ENCODE measurements at places on chromosomes 2 and 18.

DNA sequence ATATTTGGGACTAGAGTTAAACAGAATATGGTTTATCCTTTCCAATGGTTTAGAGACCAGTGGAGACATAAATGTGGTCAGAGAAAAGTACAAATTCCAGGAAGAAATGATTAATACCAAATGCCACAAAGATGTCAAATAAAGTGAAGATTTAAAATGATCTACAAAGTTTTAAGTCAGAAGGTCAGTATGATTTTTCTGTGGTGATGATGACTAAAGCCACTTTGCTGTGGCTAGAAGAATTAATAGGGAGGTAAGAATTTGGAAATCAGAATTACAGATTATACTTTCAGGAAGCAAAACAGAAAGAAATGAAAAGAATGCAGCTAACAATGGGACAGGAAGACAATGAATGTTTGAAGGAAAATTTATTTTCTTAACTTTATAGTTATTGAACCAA lies 91.5 kb upstream of the CDH7 start:
- DNase-seq, result no peak

GRCh38 chr18:25737710-25738311 lies 352.6 kb downstream of the SS18 start:
- DNase-seq, result no peak

- DNase-seq, result no peak
Measured at GRCh38 chr18:61679836-61680235, 213.0 kb downstream of the RNF152 start.

DNA sequence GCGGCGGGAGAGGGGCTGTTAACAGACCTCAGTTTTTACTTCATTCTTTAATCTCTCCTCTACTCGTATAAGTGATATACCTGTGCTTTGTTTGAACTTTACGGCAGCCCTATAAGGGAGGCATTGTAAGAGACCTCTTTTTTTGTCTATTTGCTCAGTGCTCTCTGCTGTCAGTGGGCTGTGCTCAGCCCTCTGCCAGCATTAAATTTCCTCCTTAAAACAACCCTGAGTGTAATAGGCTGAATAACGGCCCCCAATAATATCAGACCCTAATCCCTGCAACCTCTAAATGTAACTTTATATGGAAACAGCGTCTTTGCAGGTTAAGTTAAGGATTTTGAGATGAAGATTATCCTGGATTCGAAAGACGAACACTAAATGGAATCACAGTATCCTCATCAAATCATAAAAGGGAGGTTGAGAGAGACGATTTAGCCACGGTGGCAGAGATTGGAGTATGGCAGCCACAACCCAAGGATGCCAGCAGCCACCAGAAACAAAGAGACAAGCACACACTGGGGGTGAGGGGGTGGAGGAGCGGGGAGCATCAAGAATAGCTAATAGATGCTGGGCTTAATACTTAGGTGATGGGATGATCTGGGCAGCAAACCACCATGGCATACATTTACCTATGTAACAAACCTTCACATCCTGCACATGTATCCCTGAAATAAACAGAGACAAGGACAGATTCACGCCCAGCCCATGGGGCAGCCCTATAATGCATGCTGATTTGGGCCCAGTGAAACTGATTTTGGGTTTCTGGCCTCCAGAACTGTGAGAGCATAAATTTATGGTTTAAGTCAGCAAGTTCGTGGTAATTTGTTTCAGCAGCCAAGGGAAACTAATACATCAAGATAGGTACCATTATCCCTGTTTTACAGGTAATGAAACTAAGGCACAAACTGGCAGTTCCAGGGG lies 894 bp upstream of the FARSB start:
- DNase-seq, result no peak

GRCh38 chr2:30770816-30771576 lies 36.2 kb downstream of the CAPN13 start:
- DNase-seq, result no peak

DNA sequence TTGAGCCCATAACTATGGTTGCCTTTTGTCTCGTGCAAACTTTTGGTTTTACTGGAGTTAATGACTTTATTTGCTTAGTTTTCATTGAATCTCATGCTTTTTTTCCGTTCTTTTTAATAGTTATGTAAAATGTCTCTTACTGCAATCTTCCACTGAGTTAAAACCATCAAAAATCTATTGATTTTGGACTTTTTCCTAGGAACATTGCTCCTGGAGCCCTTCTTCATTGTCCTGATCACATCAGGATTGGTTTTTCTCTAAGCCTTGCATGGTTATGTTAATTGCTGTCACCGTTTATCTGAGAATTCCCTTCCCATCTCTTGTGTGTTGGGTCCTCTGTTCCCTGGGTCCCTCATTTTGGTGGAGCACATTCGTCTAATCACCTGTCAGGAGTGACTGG lies 125.5 kb downstream of the PARD3B start:
- no peak for DNase-seq

DNA sequence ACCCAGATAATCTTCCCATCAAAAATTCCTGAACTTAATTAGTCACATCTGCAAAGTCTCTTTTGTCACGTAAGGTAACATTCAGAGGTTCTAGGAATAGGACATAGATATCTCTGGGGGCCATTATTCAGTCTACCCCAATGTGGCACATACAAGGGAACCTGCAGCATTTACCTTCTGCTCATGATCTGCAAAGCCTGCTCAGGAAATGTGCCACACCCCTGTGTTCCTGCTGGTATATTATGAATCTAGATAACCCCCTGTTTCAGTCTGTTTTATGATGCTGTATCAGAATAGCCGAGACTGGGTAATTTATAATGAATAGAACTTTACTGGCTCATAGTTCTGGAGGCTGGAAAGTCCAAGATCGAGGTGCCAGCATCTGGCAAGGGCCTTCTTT lies 103.5 kb downstream of the ARL4C start:
- no peak for DNase-seq

GRCh38 chr2:173216051-173216450 lies 138.6 kb upstream of the CDCA7 start:
- no peak for DNase-seq

GRCh38 chr2:25567406-25567805 lies 106.0 kb downstream of the DTNB start:
- no peak for DNase-seq

- no peak for DNase-seq
Measured at GRCh38 chr2:86396291-86396785, 44.8 kb upstream of the KDM3A start.

DNA sequence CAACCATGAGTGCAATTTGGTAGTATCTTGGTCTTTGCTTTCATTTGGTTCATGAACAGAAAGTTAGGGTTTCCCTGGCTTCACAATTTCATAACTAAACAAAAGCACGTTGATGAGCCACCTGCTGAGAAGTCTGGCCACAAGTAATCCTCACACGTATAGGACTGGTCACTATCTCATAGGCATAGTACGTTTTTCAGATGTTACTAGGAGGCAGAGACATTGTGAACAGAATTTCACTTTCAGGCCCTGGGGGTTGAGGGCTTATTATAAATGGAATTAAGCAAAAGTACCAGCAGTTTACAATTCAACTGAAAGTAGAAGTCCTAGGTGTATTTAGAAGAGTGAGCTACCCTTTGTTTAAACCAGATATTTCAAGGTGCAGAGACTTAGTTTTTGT lies 277.1 kb downstream of the ALPK2 start:
- DNase-seq, result no peak

DNA sequence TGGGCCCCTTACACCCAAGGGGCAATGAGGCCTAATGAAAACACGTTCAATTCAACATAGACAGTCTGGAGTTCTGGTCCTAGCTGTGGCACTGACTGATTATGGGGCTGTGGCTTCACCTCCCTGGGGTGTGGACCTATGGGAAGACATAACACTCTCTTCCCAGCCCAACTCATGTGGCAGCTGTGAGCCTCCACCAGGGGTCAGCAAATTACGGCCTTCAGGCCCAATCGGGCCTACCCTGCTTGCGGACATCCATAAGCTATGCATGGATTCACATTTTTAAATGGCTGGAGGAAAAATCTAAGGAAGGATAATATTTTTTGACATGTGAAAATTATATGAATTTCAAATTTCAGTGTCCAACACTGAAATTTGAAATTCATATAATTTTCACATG lies 101.3 kb downstream of the LOXHD1 start:
- no peak for DNase-seq

DNA sequence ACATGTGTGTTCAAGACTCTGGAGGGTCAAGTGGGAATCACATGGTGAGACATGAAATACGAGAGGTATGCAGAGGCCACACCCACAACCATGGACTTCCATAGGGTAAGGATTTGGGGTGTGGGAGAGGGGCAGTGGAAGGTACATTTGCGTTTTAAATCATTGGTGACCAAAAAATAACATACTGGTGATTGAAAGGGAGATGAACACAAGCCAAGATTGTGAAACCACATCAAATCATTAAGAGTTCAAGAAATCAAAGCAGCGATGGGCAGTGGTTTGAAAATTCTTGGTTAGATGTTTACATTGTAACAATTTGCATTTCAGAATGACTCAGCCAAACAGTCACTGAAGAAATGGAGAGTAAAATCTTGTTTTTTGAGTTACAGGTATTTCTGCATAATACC lies 1.9 kb upstream of the CABYR start:
- no peak for DNase-seq

GRCh38 chr2:224969095-224969494 lies 73.2 kb downstream of the DOCK10 start:
- no peak for DNase-seq

DNA sequence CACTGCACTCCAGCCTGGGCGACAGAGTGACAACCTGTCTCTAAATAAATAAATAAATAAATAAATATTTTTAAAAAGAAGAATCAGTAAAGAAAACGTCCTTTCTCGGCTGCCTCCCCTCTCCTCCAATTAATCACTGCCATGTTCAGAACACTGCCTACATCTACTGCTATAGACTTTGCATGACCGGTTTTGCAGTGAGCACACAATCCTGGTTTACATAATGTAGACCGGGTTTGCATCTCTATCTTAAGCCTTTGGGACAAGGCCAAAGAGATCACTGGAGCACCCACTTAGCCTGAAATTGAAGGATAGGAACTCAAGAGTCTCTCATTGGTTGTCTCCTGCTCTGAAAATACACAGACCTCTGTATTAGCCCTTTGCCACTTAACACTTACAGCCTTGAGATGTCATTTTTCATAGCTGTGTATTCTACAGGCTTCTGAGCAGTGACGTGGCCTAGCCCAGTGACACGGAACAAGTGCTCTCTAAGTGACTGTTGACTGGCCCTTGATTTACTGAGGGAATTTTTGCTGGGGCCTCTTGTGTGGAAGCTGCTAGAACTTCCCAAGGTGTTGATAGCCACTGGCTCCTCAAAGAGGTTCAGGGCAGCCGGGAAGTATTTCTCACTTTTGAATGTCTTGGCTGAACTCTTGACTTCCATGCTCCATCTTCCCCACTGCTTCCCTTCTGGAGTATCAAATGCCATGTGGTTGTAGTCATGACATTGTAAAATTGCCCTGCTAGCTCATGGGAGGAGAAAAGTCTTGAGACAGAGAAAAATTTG lies 45.3 kb upstream of the CCBE1 start:
- DNase-seq, result no peak

GRCh38 chr2:61253136-61253535 lies 91.1 kb downstream of the C2orf74 start:
- DNase-seq, result no peak

DNA sequence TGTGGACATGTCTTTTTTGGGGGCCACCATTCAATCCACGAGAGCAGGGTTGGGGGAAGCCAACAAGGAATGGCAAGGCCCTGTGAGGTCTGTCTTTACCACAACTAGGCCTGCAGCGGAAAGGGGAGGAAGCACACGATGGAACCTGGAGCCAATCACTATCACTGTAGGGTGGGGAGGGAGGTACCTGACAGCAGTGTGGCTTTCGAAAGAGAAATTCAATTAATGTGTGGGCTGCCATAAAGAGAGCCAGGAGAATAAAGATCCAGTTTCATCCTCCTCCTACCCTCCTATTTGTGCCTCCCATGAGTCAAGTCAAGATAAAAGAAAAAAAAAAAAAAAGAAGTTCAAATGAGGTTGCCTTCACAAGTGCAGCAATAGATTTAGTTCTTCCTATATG lies 18.9 kb upstream of the RBMS1 start:
- no peak for DNase-seq

- no peak for DNase-seq
Measured at GRCh38 chr2:7131261-7131660, 214.0 kb downstream of the RNF144A start.

GRCh38 chr18:28012336-28012735 lies 164.6 kb downstream of the CDH2 start:
- DNase-seq, result no peak

DNA sequence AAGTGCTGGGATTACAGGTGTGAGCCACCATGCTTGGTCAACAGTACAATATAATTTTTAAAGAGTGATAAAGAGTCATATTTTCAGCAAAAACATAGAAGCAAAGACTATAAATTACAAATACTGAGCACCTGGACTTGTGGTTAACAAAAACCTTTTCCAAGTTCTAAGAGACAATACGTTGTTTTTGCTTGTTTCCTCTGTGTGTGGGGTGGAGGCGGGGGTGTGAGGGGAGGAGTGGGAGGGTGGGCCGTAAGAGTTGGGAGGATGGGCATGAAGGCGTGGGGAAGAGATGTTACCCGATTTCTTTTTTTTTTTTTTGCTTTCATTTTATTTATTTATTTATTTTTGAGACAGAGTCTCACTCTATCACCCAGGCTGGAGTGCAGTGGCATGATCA lies 78.0 kb upstream of the WIPF1 start:
- no peak for DNase-seq

- DNase-seq, result no peak
Measured at GRCh38 chr2:67041051-67041450, 356.1 kb upstream of the ETAA1 start.

DNA sequence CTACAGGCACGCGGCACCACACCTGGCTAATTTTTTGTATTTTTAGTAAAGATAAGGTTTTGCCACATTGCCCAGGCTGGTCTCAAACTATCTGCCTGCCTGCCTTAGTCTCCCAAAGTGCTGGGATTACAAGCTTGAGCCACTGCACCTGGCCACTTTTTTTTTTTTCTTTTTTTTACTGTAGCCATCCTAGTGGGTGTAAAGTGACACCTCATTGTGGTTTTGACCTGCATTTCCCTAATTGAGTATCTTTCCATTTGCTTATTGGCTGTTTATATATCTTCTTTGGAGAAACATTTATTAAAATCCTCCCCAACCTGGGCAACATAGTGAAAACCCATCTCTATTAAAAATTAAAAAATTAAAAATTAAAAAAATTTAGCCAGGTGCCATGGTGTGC lies 12.0 kb downstream of the PCBP1 start:
- DNase-seq, result no peak
